GM12878 (cell line): ENCODE measurements at places on chromosomes 6 and 20. TPM values are rescaled to one million over a fixed set of nuclear protein-coding genes. Genes with fewer than 3 reads are reported as not detected.

DNA sequence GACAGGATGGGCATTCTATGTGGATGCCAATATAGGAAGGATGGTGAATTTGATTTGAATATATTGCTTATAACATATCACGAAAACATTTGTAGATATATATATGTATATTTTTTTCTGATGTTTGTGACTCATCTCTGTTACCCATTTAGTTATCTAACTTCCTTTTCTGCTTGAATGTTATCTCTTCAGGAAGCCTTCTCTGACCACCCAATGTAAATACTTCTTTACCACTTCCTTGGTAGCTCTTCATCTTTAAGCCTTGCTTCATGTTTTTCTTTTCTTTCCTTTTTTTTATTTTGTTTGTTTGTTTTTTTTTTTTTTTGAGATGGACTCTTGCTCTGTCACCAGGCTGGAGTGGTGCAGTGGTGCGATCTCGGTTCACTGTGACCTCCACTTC, 260.5 kb upstream of the EPHA7 start:
- DNase-seq: no peak

Gene MLN
- total RNA-seq: not detected in 2 replicates

GRCh38 chr6:70131528-70131927, 171.4 kb downstream of the COL9A1 start:
- DNase-seq: peak; percentile 59

GRCh38 chr6:52577022-52577777, at the start of gene TRAM2:
TRAM2 (minus strand) TSS chr6:52577060; CDS start chr6:52576915, 145 bp downstream.
- no peak for DNase-seq

Gene TMEM74B
- not detected in 2 replicates for total RNA-seq

GRCh38 chr6:139965393-139965792, 590.9 kb upstream of the CITED2 start:
- DNase-seq: no peak

GRCh38 chr20:62787866-62788265, 8.4 kb upstream of the MRGBP start:
- DNase-seq: no peak

GRCh38 chr6:13248053-13248452, 80.3 kb downstream of the TBC1D7 start:
- DNase-seq: no peak

DNA sequence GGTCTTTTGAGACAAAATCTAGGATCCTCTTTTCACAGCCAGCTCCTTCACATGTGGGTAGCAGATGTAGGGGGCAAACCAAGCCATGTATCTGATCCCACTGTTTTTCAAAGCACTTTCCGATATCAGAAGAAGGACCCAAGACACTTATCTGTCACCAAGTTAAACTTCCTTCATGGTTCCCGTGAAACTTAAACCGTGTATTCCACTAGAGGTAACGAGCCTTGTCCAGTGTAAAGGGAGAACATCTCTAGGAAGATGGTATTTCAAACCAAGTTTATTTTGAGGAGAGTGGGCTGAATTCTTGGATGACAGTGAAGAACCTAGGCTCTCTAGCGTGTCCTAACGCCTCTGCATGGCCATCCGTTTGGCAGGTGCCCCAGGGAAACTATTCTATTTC, 76.3 kb downstream of the BCAS1 start:
- no peak for DNase-seq

Gene CST5
- total RNA-seq: not detected in 2 replicates

Gene INSM1
- total RNA-seq: 0.08 TPM in 1 of 2 replicates, not detected in the other

DNA sequence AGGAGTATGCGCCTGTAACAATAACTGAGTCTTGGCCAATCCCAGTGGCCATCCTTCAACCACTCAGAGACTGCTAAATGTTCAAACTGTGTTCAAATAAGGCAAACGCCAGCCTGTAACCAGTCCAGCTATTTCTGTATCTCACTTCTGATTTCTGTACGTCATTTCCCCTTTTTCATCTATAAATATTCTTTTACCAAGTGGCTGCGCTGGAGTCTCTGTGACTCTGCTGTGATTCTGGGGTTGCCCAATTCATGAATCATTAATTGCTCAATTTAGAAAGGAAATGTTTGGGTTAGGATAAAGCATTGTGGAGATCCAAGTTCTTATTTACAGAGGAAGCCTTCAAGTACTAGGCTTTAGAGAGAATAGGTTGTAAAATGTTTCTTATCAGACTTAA, 89.8 kb upstream of the UST start:
- DNase-seq: no peak

DNA sequence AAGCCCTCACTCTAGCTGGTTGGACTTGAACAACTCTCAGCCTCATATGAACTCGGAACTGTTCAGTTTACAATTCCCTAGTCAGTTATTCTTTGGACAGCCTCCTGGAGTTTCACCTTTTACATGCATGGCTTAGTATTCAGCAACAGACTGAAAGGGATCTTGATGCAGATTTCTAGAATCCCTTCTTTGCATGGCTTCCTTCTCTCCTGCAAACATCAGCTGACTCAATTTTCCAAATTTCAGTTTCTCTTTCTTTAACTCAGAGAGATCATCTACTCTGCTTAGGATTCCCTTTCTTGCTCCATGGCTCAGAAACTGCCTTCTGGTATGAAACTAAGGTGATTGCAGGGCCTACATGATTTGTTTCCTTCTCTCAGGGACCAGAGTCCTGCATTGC, 99.6 kb downstream of the CEP57L1 start:
- DNase-seq: no peak

DNA sequence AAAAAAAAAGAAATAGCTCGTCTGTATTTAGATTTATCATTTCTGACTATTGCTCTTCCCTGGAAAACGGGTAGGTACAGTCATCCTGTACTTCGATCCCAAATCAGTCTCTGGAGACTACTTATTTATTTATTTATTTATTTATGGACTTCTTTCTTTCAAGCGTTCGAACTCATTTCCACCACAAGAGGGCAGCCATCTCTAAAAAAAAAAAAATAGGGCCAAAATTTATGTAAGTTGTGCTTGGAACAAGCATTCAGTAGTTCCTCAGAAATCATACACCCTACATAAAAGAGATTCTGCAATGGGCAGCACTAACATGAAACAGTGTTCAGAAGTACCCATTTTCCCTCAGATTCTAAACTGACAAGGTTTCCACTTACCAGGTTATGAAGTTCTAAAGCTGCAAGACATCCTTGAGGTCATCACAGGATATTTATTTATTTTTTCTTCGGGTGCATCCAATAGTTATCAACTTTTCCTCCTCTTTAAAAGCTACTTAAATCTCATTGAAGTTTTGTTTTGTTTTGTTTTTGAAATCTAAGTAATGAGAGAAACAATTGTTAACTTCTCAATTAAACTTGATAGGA, 1.9 kb upstream of the BMP2 start:
- DNase-seq: no peak
